CD4-positive, alpha-beta T cell treated with Interferon alpha-2 for 1 hour (primary cell): ENCODE measurements at places on chromosomes 12 and 14.

DNA sequence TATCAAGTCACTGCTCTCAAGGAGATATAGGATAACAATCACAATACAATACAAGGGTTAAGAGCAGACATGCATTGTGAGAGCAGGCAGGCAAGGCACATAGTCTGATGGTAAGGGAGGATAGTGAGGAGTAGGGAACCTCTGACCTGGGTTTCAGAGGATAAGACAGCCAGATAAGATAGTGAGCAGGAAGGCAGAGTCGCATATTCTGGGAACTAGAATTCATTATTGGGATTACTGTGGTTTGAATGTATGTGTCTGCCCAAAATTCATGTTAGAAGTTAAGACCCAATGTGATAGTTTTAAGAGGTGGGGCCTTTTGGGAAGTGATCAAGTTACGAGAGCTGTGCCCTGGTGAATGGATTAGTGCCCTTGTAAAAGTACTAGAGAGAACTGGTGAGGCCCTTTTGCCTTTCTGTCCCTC is 14.4 kb upstream of the ATF1 start:
- DNase-seq = no peak

DNA sequence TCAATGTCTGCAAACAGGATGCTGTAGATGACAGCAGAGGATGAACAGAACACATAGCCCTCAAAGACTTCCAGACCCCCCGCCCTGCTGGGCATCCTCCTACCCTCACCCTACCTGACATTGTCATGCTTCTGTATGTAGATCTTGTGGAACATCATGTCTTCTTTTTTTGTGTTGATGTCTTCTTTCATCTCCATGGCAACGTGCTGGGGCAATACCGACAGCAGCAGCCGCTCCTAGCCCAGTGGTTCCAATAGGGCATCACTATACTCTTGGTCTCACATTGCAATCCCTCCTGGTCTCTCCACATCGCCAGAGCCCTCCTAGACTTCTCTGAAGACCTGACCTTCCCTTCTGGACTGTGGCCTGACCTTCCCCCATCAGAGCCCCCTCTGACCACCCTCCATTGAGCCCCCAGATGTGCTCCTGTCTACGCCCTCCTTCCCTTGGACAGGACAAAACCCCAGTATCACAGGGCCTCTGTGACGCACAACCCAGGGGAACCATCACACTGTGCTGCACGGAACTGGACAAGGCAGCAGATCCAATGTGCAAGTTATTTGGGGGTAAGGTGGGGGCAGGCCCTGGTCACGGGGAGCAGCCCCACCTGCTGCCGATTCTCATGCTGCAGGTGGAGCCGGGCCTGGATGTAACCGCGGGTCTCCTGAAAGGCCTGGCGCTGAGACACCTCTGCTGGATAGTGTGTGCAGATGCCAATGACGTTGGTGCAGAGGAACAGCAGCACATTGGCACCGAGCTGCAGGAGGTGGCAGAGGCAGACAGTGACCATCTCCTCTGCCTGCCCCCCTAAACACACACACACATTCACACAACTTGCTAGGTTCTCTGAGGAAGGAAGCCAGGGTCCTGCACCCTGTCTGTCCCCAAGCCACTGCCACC is 11.1 kb downstream of the ADCY6 start:
- no peak for DNase-seq

DNA sequence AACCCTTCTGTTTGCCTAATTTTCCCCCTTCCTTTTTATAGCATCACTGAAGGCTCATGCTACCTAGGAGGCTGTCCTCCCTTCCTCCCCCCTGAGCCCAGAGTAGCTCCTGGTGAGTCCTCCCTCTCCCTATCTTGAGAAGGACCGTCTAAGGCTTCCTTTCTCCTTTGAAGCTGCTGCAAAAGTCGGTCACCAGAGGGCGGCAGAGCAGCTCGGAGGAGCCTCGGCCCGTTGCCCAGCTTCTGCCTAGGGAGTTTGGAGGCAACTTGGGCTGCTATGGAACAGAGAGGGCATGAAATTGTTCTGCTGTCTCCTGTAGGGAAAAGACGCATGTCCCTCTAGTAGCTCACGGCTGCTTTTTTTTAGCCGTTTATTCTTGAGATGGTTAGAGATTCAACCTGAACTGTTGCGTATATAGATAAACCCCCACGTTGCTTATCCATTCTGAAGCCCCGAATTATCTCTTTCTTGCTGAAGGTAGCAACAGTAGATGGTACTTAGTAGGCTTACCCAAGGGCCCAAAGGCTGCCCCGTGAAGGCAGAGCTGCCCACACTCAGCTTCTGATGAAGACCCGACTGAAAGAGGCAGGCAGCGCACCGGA is 5.7 kb downstream of the WNT5B start:
- DNase-seq = peak; percentile 61

GRCh38 chr14:88919502-88919901 is 95.1 kb downstream of the TTC8 start:
- DNase-seq = no peak

DNA sequence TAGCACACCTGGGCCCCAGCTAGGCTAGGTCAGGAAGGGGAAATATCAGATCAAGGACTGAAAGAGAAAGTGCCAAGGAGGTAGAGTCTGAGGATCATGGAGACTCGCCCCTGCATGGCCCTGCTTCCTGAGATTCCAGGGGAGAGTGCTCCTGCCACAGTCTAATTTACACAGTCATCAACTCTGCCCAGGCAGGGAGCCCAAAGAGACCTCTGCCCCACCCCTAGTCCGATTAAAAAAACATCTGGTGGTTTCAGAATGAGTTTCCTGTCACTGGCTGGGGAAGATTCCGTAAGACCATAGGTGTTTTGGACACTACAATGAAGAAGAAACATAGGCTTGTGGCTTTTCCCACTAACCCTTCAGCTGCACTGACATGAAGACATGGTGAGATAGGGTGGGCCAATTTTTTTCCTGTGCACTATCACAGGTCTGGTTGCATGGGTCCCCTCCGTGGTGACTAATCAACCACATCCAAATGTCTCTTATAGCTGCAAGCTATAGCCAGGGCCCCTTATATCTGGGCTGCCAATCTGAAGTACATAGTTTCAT is 31.5 kb upstream of the GZMB start:
- peak; percentile 33 for DNase-seq

- no peak for DNase-seq
These were observed 186.3 kb downstream of the RIMBP2 start for GRCh38 chr12:130529781-130530180.

DNA sequence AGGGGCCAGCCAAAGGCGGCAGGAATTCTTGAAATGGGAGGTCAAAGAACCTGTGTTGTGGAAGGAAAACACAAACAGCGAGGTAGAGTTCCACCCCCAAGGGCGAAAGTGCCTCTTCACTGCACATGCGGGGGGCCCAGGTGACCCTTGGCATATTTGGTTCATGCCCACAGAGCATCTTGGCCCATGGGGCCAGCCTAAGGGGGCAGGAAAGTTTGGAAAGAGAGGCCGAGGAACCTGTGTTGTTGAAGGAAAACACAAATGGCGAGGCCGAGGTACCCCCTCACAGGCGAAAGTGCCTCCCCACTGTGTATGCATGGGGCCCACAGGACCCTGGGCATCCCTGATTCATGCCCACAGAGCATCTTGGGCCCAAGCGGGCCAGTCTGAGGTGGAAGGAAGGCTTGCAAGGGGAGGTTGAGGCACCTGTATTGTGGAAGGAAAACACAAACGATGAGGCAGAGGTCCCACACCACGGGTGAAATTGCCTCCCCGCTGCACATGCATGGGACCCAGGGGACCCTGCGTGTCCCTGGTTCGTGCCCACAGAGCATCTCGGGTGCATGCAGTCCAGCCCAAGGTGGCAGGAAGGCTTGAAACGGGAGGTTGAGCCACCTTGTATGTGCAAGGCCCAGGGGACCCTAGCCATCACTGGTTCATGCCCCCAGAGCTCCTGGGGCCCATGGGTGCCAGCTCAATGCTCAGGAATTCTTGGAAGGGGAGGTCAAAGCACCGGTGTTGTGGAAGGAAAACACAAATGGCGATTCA is 384.1 kb downstream of the ALG10 start:
- peak; percentile 0 for DNase-seq

GRCh38 chr14:51676549-51676948 is 24.8 kb downstream of the FRMD6 start:
- no peak for DNase-seq

- no peak for DNase-seq
These were observed 167.9 kb downstream of the PHETA1 start for GRCh38 chr12:111201036-111201435.

DNA sequence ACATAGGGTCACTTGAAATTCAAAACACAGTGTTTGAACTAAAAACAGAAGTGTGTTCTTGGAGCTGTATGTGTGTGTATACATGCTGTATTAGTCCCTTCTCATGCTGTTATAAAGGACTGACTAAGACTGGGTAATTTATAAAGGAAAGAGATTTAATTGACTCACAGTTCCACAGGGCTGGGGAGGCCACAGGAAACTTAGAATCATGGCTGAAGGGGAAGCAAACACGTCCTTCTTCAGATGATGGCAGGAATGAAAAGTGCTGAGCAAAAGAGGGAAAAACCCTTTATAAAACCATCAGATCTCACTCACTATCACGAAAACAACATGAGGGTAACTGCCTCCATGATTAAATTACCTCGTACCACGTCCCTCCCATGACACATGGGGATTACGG is 224.1 kb downstream of the BCAT1 start:
- no peak for DNase-seq

DNA sequence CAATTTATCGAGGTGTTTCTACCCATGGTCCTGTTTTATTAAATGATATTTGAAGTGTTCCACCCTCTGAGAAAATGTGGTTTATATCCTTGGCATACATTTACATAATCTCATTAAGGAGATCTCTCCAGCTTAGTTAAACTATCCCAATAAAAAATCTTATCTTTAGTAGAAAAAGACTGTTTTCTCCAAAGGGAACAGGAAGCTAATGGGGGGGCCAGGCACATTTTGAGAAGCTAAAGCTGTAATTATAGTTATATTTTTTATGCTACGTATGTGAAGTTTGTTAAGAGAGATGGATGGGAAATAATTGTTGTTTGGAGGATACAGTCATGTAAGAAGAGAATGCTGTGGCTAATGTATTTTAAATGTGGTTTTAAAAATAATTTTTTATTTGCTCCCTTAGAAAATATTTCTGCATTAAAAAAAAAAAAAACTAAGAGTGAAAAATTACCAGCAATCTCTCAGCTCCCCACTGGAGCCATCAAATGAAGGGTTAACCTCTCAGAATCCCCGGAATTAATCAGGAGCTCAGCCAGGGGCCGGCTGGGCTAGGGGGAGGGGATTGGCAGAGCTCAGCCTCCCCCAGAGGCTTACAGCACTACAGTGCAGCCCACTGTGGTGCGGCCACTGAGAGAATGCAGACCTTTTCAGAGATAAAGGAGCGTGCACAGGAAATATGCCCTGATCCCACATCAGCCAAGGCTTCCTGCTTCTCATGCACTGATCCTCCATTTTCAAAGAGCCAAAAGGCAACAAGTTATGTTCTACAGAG is 185.8 kb downstream of the EGLN3 start:
- no peak for DNase-seq

- no peak for DNase-seq
These were observed 842.0 kb downstream of the RPS29 start for GRCh38 chr14:48744202-48744601.

DNA sequence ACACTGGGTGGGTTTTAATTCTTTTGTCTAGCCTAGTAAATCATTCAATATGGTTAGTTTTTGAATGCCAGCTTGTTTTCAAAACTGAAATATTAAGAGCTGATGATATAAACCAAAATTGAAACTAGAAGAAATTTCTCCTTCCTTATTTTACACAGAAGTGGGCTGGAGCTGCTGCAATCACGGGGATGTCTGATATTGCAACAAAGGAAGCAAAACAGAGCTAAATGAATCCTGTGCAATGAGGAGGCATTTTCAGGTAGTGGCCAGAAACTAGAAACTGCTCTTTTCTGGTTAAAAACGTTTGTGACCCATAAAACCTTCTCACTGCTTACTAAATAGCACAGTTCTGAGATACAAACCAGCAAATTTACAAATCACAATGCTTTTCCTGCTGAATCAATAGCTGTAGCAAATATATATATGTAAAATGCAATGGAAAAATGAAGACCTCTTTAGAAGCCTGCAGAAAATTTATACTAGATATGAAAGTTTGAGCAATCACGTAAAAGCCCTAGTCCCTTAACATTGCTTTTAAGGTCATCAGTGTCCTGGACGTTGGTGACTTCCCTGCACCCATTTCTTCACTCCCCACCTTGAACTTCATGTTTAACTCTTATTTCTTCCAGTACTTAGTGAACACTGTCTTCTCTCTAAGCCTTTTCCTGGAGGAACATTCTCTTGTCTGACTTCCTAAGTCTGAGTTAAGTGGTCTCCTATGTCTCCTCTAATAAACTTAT is 15.9 kb upstream of the LRRK2 start:
- peak; percentile 50 for DNase-seq

DNA sequence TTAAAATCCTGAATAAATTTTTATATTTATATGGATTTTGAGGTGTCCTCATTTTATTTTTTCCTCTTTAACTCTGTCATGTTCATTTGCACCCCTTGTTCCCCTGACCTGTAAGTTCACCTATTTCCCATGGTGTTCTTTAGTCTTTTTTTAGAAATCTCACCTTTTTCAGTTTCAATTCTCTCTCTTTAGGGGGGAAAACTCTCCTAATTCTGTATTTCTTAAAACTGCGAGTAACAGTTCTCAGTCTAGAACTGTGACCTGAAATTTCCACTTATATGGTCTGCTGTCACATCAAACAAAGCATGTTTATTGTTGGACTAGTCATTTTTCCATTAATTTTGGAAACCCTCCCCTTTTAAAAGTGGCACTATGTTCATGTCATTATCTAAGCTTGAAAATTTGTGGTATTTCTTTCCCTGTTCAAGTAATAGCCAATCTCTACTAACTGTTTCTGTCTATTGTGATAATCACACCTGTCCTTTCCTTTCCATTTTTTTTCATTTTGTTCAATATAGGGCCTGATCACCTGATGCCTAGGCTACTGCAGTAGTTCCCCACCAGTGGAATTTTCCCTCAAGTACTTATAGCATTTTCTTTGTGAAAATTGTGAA is 14.0 kb upstream of the FBXO33 start:
- no peak for DNase-seq

- DNase-seq = no peak
These were observed 3.9 kb upstream of the MTA1 start for GRCh38 chr14:105415481-105416428.

DNA sequence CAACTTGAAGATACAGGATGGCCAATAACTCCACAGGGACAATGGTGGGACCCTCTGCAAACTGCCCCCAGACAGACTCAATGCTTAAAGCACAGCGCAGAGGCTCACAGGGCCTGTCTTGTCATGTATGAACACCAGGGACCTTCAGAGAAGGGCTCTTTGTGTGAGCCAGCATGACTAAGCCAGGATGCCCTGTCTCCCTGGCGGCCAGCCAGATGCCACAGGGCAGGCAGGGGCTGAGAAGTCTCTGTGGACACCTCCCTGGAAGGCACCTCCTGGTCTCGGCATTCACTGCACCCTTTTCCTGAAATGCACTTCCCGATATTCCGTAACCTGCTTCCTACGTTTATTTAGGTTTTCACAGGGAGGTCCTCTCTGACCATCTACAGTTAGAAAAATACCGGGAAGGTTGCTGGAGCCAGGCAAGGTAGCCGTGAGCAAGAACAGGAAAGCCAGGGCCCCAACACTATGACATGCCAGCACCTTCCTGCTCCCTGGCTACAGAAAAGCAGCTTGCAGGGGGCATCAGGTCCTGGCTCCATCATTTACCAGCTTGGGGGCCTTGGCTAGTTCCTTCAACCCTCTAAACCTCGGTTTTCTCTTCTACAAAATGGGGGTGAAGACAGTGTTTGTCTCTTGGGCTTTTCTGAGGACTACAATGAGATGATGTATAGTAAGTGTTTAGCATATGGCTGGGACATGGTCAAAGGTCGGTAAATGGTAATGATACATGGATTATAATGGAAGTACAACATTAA is 65.0 kb downstream of the PITPNM2 start:
- peak; percentile 8 for DNase-seq
